ENCODE measurements at places on chromosomes 3 and 15. TPM values are rescaled to one million over a fixed set of nuclear protein-coding genes. Genes with fewer than 3 reads are reported as not detected.

DNA sequence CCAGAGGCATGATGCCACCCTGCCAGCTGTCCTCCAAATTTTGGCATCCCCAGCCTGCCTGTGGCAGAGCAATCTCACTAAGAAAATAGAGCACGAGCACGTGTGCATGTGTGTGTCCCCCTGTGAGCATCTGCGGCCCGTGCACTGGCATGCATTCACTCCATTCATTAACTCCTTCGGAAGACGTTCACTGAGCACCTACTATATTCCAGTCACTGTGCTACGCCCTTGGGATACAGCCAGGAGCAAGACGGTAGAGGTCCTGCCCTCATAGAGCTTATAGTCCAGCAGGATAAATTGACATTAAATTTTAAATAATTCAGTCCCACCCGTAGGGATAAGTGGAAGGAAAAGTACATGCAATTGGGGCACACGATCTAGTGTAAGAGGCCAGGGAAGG, 40.0 kb upstream of the HES1 start:
- no peaks in the 10 kb centered on the region for H3K4me1 ChIP-seq
- no peaks in the 10 kb centered on the region for H3K27me3 ChIP-seq
- DNase-seq = no peak
- no peaks in the 10 kb centered on the region for H3K36me3 ChIP-seq
- H3K4me3 ChIP-seq = no peak overlapping the region
- H3K27ac ChIP-seq = no peak overlapping the region

DNA sequence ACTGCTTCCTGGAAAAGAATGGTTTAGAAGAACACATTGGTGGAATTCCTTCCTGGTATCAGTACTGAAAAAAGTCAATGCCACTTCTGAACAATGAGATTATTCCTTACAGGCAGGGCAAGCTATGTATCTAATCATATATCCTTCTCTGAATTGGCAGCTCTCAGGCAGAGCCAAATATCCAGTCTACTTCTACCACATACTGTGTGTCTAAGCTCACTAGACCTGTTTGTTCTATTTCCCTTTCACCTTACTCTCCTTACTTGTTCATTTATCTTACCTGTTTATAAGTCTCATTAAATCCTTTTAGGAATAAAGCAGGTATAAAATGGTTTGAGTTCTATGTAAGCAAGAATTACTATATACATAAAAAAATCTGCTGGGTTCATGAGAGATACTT, 8.3 kb downstream of the SETMAR start:
- no peak overlapping the region for H3K27ac ChIP-seq
- no peak overlapping the region for H3K4me3 ChIP-seq
- no peak for DNase-seq
- no peaks in the 10 kb centered on the region for H3K36me3 ChIP-seq

DNAJA4 gene
- 35.3 TPM for total RNA-seq

- no peaks in the 10 kb centered on the region for H3K27me3 ChIP-seq
- no peaks in the 10 kb centered on the region for H3K4me1 ChIP-seq
- H3K4me3 ChIP-seq = no peak overlapping the region
- H3K36me3 ChIP-seq = no peaks in the 10 kb centered on the region
- H3K27ac ChIP-seq = no peak overlapping the region
- no peak for DNase-seq
Observed at GRCh38 chr3:157248590-157249422, 88.9 kb upstream of the CCNL1 start.

AGBL1 gene
- total RNA-seq = not detected

SLC24A5 gene
- not detected for total RNA-seq

CCR2 gene
- total RNA-seq = 0.74 TPM

C3orf85 gene
- not detected for total RNA-seq

GOLGA8M gene
- total RNA-seq = 0.53 TPM

ATP8B4 gene
- 8.5 TPM for total RNA-seq

TMEM212 gene
- total RNA-seq = not detected

- H3K27ac ChIP-seq = no peak overlapping the region
- no peak for DNase-seq
- no peak overlapping the region for H3K4me3 ChIP-seq
- no peaks in the 10 kb centered on the region for H3K27me3 ChIP-seq
Observed at GRCh38 chr15:101153801-101154656, 97.8 kb downstream of the CHSY1 start.

DNA sequence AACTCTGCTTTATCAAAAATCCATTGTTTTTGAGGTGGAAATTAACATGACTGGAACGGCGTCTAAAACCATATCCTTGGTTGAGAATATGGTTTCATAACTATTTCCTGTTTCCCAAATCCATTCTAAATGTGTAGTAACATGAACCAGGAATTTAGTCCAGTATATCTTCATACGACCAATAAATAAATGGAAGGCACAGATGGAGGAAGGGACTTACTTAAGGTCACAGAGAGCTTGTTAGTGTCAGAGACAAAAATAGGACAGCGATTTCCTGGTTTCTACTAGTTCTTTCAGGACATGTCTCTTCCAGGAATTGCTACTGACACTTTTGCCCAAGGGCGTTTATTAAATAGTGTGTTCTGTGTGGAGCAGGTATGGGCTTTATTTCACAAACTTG, 41.2 kb downstream of the HES1 start:
- H3K4me3 ChIP-seq = no peak overlapping the region
- H3K27me3 ChIP-seq = no peaks in the 10 kb centered on the region
- H3K36me3 ChIP-seq = no peaks in the 10 kb centered on the region

DNA sequence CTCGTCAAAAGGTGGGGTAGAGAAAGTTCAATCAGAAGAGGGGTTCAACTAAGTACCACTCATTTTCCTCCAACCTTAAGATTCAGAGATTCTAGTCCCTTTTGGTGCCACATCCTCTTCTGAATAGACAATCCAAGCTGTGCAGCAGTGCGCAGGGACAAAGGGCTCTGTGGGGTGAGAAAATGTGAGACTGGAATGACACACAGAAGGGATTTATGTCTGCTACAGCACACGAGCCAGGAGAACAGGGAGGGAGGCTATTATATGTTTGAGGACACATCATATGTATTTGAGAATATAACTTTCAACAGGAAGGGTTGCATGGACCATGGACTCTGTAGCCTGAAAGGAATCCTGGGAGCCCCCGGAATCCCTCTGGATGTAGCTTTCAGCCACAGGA, 33.0 kb downstream of the LSM3 start:
- H3K4me1 ChIP-seq = no peaks in the 10 kb centered on the region
- no peaks in the 10 kb centered on the region for H3K36me3 ChIP-seq
- no peaks in the 10 kb centered on the region for H3K27me3 ChIP-seq

DNA sequence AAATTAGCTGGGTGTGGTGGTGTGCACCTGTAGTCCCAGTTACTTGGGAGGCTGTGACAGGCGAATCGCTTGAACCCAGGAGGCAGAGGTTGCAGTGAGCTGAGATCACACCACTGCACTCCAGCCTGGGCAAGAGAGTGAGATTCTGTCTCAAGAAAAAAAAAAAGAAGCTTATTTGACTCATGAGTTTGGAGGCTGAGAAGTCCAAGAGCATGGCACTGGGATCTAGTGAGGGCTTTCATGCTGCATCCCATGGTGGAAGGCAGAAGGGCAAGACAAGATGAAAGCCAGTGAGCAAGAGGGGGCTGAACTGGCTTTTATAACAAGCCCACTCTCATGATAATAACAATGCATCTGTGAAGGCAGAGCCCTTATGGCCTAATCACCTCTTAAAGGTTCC, 33.4 kb downstream of the SEC62 start:
- H3K36me3 ChIP-seq = no peaks in the 10 kb centered on the region
- no peak overlapping the region for H3K27ac ChIP-seq
- no peak overlapping the region for H3K4me3 ChIP-seq
- DNase-seq = no peak

GRCh38 chr3:168003911-168004310, 91.8 kb downstream of the GOLIM4 start:
- no peak overlapping the region for H3K4me3 ChIP-seq
- no peak overlapping the region for H3K27ac ChIP-seq
- no peak for DNase-seq
- no peaks in the 10 kb centered on the region for H3K36me3 ChIP-seq

LRRK1 gene
- 0.31 TPM for total RNA-seq

DNA sequence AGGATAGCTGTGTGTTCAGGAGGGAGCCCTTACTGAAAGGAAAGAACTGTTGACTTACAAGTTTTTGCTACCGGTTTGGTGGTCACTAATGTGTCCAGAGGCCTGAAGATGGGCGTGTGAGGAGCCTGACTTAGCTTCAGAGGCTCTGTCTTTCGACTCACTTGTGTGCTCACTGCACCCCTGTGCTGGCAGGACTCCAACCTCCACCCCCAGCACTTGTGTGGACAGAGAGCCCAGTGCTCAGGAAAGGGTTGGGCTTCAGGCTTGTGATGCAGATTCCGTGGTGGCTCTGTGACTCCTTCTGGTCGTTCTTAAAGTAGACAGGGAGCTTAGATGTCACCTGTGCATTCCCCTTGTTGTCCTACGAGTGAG, 100.9 kb downstream of the PGPEP1L start:
- H3K36me3 ChIP-seq = peaks cover 11% of the 10 kb centered on the region
- DNase-seq = no peak
- no peaks in the 10 kb centered on the region for H3K4me1 ChIP-seq
- no peaks in the 10 kb centered on the region for H3K27me3 ChIP-seq
- H3K27ac ChIP-seq = no peak overlapping the region

SLC12A8 gene
- total RNA-seq = 1.0 TPM

PP2D1 gene
- not detected for total RNA-seq

OR5H15 gene
- total RNA-seq = not detected

GRCh38 chr3:190517687-190518086, 3.8 kb downstream of the IL1RAP start:
- H3K27ac ChIP-seq = no peak overlapping the region
- DNase-seq = no peak
- no peak overlapping the region for H3K4me3 ChIP-seq
- H3K36me3 ChIP-seq = no peaks in the 10 kb centered on the region
- peaks cover 14% of the 10 kb centered on the region for H3K4me1 ChIP-seq
- no peaks in the 10 kb centered on the region for H3K27me3 ChIP-seq

GRCh38 chr3:64143409-64144130, 81.7 kb downstream of the PRICKLE2 start:
- no peak overlapping the region for H3K4me3 ChIP-seq
- no peak for DNase-seq
- H3K36me3 ChIP-seq = no peaks in the 10 kb centered on the region
- H3K4me1 ChIP-seq = no peaks in the 10 kb centered on the region

DNA sequence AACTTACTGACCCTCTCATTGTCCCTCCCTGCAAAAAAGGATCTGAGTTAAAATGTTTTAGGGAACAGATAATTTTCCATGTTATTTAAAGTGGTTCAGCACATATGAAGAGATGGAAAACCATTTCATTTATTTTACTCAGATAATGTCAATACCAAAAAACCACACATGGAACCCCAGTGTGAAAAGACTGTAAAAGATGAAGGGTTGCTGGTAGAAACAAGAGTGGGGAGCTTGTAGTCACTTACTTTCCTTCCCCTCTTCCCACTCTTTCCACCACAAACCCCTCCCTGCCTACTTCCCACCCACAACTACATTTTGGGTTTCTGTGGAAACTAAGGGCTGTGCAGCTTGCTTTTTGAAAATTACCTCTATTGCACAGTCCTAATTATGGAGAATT, 18.5 kb upstream of the KLHL25 start:
- DNase-seq = no peak
- no peak overlapping the region for H3K4me3 ChIP-seq
- H3K27ac ChIP-seq = no peak overlapping the region
- no peaks in the 10 kb centered on the region for H3K4me1 ChIP-seq
- no peaks in the 10 kb centered on the region for H3K27me3 ChIP-seq

DNA sequence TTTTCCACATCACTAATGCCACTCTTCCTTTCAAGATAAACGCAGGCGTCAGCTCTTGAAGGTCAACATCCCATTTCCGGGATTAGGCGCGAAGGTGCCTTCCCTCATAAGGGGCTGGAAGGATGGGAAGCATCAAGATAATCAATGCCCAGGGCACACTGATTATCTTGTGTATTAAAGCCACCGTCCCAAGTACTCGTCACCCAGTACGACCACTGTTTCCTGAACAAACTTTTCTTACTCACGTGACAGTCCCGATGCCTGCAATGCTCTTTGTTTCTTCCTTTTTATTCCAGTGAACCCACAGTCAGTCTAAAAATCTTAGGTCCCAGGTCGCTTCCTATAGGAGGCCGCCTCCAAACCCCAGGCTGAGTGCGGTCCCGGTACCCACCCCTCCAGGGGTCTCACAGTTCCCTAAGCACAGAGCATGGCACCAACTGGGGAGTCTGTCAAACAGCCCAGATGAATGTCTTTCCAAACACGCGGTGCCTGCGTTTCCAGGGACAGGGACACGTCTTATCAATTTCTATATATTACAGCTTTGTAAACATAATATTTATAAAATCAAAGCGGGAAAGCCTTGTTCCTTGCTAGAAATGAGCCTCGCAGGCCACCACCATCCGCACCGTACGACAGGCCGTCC, 589 bp downstream of the ANAPC13 start:
- peaks cover 16% of the 10 kb centered on the region for H3K36me3 ChIP-seq
- H3K4me1 ChIP-seq = peaks cover 33% of the 10 kb centered on the region
- DNase-seq = no peak
- H3K27ac ChIP-seq = peak overlapping the region; percentile 88

DNA sequence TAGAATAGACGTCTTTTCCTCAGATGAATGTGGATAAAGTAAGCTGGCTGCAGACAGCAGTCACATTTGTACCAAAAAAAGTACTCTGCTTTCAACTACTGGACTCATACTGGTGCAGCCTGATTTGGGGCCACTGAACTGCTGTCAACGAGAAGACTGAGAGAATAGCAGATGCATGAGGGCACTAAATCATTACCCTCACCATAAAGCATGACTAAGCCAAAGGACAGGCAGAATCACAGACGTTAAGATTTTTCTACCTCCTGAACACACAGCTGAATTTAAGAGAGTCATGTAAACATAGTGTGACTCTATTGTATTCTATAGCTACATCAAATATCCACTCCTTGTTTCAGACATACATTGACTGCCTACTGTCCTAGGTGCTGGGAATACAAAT, 67.8 kb upstream of the CDAN1 start:
- no peak for DNase-seq
- no peak overlapping the region for H3K4me3 ChIP-seq
- peaks cover 4% of the 10 kb centered on the region for H3K36me3 ChIP-seq

DNA sequence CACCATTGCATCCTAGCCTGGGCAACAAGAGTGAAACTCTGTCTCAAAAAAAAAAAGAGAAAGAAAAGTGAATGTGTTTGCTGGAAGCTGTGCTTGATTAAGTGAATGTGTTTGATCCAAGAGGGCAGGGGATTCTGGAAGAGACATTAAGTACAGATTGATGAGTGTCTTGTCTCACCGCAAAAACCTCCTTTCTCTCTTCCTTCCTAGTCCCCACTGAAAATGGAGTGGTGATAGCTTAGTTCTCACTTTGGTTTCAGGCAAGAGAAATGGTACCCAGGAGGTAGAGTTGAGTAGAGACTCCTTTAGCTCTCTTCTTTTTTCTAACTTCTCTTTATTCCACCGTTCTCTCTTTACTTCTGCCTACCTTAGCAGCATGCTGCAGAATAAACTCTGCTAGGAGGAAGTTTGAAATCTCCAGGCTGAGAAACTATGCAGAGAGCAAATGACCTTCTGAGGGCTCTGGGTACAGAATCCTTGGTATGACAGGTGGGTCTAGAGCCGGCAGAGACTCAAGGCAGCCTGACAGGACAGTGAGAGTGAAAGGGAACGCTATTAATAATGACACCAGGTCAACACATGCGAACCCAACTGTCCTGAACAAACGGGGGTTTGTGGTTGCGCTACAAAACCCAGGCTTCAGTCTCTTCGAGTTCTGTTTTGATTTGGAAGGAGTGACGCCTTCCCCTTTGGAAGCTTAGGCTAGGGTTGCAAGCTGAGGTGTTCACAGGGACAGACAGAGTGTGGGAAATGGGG, 74.9 kb downstream of the SMAD3 start:
- no peak overlapping the region for H3K4me3 ChIP-seq
- no peak overlapping the region for H3K27ac ChIP-seq
- H3K27me3 ChIP-seq = no peaks in the 10 kb centered on the region
- peaks cover 73% of the 10 kb centered on the region for H3K4me1 ChIP-seq
- no peaks in the 10 kb centered on the region for H3K36me3 ChIP-seq

All from CD8-positive, alpha-beta memory T cell (primary cell).